AG08395 (cell line): ENCODE measurements at places on chromosomes 13 and 19.

DNA sequence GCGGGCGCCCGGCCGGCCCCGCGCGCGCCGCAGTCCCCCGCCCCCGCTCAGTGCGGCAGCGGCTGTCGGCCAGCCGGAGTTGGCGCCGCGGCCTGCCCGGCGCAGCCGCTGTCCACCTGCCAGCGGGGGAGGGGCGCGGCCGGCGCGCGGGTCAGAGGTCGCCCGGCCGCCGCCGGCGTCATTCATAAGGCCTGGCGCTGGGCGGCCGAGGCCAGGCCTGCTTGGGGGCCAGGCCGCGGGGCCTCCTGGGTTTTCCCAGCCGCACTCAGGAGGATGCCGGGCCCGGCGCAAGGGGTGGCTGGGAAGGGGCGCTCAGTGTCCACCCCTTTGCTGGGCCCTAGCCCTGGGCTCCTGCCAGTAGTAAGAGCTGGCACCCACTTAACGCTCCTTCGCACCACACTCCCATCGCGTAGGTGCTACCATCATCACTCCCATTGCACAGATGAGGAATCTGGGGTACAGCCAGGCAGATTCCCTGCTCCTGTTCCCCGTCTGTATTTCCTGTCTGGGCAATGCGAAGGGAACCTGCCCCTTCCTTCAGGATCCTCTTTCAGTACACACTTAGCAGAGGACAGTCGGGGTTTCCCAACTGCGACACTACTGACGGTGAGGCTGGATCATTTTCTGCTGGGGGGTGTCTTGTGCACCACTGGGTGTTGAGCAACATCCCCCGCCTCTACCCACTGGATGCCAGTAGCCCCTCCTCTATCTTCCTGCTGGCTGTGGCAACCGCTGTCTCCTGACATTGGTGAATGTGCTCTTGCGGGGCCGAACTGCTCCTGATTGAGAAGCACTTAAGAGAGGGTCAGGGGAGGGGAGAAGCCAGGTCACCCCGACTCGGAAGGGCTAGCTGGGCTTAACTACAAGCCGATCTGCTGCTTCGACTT, 846 bp upstream of the PRKACA start:
- DNase-seq, result peak; percentile 76

GRCh38 chr19:497869-498510, 1.7 kb downstream of the MADCAM1 start:
- no peak for DNase-seq

- DNase-seq, result no peak
Observed at GRCh38 chr19:42204664-42205063, 12.8 kb downstream of the DEDD2 start.

DNA sequence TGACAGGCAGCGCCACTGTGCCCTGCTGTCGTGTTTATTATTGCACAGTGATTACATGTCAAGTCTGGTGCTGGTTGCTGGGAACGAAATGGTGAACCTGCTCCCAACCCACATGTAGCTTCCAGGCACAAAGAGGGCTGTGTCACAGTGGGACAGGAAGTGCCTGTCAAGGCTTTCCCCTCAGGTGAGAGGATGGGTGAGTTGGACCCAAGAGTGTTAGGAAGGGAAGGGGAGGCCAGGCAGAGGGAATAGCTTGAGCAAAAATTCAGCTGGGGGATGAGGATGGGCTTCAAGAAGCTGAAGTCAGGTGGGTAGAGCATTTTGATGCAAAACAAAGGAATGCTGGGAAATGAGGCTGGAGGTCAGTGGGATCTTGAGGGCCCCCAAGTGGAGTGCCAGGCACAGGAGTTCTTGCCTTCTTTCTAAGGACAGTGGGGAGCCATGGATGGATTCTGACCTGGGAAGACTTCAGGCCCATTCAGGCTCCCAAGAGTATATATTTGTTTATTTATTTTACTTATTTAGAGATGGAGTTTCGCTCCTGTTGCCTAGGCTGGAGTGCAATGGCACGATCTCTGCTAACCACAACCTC, 8.5 kb upstream of the QTRT1 start:
- no peak for DNase-seq

DNA sequence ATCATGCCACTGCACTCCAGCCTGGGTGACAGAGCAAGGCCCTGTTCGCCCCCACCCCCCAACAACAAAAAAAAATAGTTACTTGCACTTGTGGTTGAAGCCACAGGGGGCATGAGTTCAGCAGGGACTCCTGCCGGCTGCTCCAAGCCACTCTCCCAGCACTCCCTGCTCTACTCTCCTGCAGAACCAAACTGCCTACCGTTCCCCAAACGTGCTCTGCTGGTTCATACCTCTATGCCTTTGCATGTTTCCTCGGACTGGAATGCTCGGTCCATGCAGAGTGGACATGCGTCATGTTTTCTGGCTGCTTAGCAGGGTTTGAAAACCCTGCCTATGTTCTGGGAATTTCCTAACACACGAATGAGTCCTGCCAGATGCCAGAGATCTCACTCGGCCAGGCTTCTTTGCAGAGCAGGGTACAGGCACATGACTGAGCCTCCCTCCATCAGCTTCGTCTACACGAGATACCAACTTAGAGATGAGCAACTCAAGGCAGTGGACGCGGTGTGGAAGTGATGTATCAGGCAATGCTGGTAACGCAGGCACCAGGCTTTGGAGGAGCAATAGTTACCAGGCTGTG, 8.5 kb upstream of the SLC25A15 start:
- DNase-seq, result no peak

DNA sequence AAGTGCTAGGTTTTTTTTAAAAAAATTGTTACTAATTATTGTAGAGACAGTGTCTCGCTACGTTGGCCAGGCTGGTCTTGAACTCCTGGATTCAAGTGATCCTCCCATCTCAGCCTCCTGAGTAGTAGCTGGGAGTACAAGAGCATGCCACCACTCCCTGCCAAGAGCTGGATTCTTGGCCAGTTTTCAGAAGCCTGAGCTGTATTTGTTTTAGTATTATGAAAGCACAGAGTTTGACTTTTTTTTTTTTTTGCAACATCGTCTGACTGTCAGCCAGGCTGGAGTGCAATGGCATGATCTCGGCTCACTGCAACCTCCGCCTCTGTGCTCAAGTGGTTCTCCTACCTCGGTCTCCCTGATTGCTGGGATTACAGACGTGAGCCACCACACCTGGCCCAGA, 7.0 kb downstream of the ARMC6 start:
- peak; percentile 68 for DNase-seq

GRCh38 chr19:11674067-11674492, 64.7 kb downstream of the ZNF823 start:
- no peak for DNase-seq

- no peak for DNase-seq
Observed at GRCh38 chr13:90956031-90956430, 391.5 kb upstream of the MIR17HG start.

GRCh38 chr19:50514346-50515167, 844 bp upstream of the ASPDH start:
- DNase-seq, result no peak

DNA sequence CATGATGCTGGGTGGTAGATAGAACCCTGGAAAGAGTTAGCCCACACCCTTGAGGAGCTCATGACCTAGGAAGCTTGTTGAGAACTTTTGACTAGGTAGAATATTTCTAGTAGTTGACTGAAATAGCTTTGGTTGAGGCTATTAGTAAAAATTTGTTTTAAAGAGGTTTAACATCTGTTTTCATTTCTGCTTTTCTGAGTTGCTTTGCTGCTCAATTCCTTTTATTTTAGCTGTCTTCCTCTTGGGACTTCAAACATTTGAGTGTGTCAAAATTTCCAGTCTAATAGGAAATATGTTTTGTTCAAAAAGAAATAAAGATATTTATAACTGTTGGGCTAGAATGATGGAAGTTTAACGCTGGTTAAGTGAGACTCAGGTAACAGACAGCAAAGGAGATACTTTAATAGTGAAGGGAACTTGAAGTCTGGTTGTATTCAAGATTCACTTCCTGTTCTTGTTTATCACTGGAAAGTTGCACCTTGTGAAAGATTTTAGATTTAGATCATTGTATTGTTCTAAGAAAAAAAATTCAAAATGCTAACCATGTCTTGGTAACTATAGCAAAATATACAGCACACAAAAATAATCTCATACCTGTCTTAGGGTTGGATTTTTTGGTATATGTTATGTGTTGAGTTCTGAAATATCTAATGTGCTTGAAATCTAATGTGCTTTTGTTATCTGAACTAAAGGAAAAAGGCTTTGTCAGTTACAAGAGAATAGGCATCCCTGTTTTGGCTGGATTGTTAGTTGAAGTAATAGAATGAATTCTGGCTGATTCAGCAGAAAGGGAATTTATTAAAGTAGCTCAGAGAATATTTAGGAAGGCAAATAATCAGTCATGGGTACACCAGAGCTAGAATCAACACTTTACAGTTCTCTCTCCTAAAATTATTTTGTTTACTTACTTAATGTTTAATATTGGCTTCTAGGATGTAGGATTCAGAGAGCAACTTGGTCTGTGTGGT, 24.4 kb upstream of the GPR18 start:
- no peak for DNase-seq

DNA sequence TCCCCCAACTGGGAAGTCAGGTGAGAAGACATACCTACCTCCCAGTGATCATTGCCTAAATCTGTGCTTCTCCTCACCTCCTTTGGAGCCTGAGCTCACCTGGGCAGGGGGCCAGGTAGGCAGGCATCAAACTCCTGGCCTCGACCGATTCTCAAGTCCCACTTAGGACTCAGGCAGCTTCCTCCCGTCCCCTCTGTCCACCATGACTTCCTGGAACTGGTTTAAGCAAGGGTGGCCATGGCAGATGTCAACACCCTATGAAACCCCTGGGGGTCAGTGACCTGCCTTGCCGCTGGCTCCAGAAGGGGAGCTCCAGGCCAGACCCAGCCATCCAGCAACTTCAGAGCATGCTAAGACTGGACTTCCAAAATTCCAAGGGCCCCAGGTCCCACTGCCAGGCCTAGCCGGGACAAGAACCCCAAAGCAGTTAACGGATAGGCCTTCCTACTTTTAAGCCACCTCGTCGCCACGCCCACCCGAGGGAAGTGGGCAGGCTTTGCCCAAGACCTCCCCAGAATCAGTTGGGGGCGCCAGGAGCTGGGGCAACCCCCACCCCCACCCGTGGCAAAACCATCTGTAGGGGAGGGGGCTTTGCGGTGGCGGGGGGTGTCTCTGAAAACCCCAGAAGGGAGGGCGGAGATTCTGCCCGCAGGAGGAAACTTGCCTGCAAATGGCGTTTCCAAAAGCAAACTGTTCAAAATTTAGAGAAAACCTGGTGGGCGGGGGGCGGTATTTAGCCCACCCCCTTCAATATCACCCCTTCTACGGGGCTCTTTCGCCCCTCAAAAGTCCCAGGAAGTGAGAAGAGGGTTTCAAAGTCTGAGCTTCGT, 657 bp downstream of the PLIN3 start:
- DNase-seq, result peak; percentile 52

GRCh38 chr13:48723168-48723567, 69.4 kb downstream of the CYSLTR2 start:
- DNase-seq, result no peak

DNA sequence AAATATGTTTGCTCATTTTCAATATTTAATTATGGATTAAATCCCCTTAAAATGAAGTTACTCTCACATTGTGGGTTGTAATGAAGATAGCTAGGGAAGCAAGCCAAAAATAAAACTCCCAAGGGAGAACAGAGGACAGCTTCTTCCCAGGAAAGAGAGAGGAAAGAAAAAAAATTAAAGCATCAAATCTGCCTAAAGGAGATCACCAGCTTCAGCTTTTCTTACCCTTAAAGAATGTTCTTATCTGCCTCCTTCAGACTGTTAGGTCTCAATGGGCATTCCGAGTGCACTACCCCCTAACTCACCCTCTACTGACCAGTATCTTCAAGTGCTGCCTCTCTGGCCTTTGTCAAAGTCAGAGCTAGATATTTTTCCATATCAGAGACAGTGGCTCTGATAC, 55.2 kb downstream of the XPO4 start:
- no peak for DNase-seq
